ENCODE measurements at places on chromosomes 2 and 18. TPM values are rescaled to one million over a fixed set of nuclear protein-coding genes. Genes with fewer than 3 reads are reported as not detected.

CD302 gene
- 14.4 TPM for total RNA-seq

NMS gene
- total RNA-seq: not detected

UGT1A6 gene
- total RNA-seq: not detected

NEB gene
- 1.2 TPM for total RNA-seq

ABI2 gene
- total RNA-seq: 36.4 TPM

VAMP5 gene
- total RNA-seq: 44.1 TPM

DAPL1 gene
- total RNA-seq: not detected

ESPNL gene
- not detected for total RNA-seq

POTEJ gene
- total RNA-seq: 0.65 TPM

PSMA8 gene
- not detected for total RNA-seq

PRKCE gene
- total RNA-seq: 51.9 TPM

PAX3 gene
- total RNA-seq: not detected

NRP2 gene
- total RNA-seq: 443 TPM

KCNK3 gene
- not detected for total RNA-seq

SIX3 gene
- total RNA-seq: not detected
